Right hindlimb (tissue), 1 donor: ENCODE measurements at places on chromosomes 16 and 17.
A peak's percentile ranks its signal among the peaks of the same experiment; 100 is the strongest.

DNA sequence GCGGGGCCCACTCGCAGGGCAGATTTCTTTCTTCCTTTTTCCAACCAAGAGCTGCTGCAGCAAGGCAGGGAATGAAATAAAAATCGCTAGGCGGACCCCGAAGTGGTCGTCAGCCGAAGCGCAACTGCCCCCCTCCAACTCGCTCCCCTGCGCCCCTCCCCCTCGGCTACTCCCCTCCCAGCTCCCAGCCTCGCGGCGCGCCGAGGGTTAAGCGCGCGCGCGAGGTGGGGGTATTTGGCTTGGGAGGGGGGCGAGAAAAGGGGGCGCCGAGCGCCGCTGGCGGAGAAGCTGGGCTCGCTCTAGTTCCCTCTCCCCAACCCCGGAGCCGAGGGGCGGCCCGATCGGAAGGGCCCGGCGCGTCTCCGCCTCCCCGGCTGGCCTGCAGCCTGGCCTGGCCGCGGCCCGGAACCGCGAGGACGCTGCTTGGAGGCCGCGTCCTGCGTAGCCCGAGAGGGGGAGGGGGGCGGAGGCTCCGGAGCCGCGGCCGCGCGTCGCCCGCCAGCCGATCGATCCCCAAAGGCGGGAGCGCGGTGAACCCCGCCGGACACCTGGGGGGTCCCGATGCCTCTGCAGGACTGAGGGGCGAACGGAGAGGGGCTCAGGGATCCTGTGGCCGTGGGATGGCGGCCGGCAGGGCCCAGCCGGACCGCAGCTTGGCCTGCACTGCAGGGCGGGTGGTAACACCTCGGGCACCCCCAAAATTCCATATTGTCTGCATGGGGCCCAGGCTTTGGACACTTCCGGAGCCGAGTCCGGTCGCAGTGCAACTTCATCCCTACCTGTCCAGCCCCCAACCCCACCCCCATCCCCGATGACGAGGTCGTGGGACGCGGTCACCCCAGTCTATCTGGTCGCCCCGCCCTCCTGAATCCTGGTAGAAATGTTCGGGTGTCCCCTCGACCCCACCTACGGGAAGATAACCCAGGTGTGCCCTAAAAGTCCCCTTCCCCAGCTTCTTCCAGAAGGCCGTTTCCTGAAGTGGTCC lies 4.9 kb upstream of the CBX4 start:
- peak; percentile 87 for DNase-seq

GRCh38 chr16:69069504-69069903 lies 35.9 kb upstream of the HAS3 start:
- DNase-seq = no peak

- no peak for DNase-seq
Observed at GRCh38 chr17:57607553-57608120, 137.5 kb downstream of the CCDC182 start.

- DNase-seq = no peak
Observed at GRCh38 chr16:89473791-89474414, 16.5 kb downstream of the ANKRD11 start.

DNA sequence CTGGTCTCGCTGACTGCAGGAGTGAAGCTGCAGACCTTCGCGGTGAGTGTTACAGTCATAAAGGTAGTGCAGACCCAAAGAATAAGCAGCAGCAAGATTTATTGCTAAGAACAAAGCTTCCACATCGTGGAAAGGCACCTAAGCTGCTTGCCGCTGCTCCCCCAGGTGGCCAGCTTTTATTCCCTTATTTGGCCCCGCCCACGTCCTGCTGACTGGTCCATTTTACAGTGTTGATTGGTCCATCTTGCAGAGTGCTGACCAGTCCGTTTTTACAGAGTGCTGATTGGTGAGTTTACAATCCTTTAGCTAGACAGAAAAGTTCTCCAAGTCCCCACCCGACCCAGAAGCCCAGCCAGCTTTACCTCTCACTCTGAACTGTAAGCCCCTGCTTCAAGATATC lies 227.8 kb downstream of the ABCC12 start:
- DNase-seq = no peak
